ENCODE measurements at places on chromosomes 12 and 14. TPM values are rescaled to one million over a fixed set of nuclear protein-coding genes. Genes with fewer than 3 reads are reported as not detected.

KIF26A gene
- 16.1 TPM for polyA plus RNA-seq

- DNase-seq = no peak
Observed at GRCh38 chr14:64680714-64681065, 23.5 kb upstream of the PLEKHG3 start.

- peak; percentile 44 for DNase-seq
Observed at GRCh38 chr12:54658306-54659264, 10.4 kb upstream of the DCD start.

DNA sequence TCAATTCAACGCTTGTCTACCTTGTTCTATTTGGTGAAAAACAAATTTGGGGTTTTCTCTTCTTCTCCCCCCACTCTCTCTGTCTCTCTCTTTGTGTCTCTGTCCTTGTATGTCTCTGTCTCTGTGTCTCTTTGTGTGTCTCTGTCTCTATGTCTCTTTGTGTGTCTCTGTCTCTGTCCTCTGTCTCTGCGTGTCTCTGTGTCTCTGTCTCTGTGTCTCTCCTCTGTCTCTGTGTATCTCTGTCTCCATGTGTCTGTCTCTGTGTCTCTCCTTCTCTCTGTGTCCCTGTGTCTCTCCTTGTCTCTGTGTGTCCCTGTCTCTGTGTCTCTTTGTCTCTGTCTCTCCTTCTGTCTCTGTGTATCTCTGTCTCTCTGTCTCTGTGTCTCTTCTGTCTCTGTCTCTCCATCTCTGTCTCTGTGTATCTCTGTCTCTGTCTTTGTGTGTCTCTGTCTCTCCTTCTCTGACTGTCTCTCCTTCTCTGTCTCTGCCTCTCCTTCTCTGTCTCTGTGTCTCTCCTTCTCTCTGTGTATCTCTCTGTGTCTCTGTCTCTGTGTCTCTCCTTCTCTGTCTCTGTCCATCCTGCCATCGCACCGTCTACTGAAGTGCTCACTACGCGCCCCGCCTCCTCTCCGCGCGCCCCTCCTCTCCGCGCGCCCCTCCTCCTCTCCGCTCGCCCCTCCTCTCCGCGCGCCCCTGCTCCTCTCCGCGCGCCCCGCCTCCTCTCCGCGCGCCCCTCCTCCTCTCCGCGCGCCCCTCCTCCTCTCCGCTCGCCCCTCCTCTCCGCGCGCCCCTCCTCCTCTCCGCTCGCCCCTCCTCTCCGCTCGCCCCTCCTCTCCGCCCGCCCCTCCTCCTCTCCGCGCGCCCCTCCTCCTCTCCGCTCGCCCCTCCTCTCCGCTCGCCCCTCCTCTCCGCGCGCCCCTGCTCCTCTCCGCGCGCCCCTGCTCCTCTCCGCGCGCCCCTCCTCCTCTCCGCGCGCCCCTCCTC lies 12.8 kb downstream of the LRCOL1 start:
- no peak for DNase-seq

- no peak for DNase-seq
Observed at GRCh38 chr14:50835280-50835679, 4.3 kb upstream of the NIN start.

GRCh38 chr12:67802731-67803130 lies 154.2 kb downstream of the DYRK2 start:
- no peak for DNase-seq

DNA sequence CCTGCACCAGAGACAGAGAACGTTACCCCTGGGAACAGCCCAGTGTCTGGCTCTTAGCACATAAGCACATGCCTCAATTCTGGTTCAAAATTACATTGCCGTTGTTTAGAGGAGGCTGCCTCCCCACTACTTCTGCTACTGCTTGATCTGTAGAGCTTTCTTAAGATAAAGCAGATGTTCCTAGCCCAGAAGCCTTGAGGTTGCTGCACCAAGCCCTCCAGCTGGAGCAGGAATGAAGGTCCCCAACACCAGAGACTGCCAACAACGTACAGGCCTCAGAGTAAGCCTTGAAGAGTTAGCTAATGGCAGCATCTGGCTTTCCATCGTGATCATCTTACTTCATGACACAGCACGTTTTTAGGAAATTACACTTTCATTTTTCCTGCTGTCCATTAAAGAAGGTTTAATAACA lies 34.7 kb upstream of the AMIGO2 start:
- DNase-seq = no peak

DNA sequence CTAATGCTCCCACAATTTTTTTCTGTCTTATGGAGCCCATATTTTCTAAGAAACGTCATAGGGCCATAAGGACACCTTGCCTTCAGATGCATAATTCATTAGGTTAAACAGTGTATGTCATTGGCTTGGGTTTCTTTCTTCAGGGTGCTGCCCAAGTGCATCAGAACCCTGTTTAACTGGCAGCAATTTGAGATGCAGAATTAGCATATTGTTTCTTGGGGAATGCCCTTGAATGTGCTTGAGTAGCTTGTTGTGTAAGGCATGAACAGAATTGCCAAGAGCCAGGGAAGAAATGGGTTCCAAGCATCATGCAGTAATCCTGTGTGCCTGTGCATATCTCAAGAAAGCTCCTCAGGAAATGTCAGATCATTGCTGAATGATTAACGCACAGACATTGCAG lies 277.2 kb downstream of the SYT1 start:
- no peak for DNase-seq

GRCh38 chr12:82671673-82672195 lies 15.0 kb upstream of the TMTC2 start:
- no peak for DNase-seq
